ENCODE measurements at places on chromosomes 1 and 21. TPM values are rescaled to one million over a fixed set of nuclear protein-coding genes. Genes with fewer than 3 reads are reported as not detected.

DNA sequence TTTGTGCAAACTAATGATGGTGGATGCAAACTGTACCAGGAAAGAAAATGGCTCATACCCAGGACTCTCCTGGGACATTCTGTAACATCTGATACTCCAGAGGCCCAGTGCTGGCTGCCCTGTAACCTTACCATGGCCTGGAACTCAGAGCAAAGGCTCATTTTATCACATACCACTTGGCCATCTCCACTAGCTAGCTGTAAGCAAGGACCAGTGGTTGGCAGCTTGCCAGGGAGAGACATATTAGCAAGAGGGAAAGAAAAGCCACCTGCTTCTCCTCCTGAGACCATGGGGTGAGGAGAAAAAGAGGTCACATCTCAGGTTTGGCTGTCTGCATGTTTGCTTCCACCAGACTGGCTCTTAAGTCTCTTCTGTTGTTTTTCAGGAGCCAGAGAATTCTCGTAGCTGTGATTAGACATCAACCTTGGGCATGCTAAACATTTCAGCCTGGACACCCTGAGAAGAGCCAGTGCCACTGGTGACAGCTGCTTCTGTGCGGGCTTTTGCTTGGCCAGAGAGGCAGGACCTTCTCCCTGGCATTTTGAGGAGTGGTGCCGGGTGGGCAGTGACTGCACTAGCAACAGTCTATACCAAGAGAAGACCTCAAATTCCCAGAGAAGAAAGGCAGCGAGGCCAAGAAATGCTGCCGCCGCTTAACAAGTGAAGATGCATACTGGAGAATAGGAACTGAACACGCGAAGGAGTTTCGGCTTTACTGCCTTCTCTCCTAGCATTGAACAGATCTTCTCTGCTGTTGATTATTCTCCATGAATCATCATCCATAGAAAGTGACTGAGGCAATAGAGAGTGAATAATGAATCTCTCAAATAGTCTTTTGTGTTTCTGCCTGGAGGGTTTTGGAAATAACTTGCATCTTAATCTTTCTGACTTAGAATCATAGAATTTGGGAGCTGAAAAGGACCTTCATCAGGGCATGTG, 6.7 kb upstream of the INKA2 start:
- DNase-seq: no peak

- DNase-seq: no peak
Measured at GRCh38 chr1:229567109-229567868, 8.8 kb upstream of the ABCB10 start.

- DNase-seq: peak; percentile 65
Measured at GRCh38 chr1:234683861-234684632, 74.1 kb upstream of the IRF2BP2 start.

DNA sequence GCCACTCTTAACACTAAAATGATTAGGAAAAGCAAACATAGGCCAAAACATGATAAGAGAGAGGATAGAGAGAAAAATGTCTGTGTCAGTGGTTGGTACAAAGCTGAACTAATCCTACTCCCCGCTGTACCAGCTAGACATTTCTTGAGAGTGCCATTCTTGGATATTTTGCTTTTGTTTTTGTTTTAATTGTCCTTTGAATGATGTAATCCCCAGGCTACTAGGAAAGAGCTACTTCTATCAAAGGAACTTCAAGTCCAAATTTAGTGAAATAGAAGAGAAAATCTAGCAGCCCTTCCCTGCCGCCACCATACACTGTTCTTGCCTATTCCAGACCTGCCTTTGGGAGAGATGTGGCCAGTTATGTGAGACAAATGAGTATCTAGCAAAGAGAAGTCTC, 269.6 kb downstream of the GRIK1 start:
- no peak for DNase-seq

GRCh38 chr1:156420205-156421061, 51.4 kb downstream of the RHBG start:
- no peak for DNase-seq

DNA sequence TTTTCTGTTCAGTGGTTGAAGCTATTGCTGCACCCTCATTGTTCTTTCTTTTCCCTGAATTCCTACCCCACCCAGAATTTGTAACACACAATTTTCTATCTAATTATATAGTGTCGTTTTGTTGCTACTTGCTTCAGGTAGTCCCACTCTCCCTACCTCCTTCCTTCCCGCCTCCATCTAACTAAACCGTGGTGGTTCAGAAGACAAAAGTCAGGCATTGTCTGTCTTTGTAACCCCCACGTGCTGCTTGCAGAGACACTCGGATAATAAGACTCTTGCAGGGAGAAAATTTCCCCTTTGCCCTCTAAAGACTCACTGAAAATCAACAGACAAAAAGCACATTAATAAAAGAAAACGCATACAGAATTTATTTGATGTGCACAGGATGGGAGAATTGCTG, 46.2 kb upstream of the BTG3 start:
- no peak for DNase-seq

GRCh38 chr1:90356991-90357390, 360.1 kb downstream of the BARHL2 start:
- DNase-seq: no peak

GRCh38 chr1:89598450-89599331, 34.2 kb upstream of the LRRC8C start:
- DNase-seq: no peak

GRCh38 chr1:21550097-21550496, 40.9 kb downstream of the ALPL start:
- peak; percentile 6 for DNase-seq

DNA sequence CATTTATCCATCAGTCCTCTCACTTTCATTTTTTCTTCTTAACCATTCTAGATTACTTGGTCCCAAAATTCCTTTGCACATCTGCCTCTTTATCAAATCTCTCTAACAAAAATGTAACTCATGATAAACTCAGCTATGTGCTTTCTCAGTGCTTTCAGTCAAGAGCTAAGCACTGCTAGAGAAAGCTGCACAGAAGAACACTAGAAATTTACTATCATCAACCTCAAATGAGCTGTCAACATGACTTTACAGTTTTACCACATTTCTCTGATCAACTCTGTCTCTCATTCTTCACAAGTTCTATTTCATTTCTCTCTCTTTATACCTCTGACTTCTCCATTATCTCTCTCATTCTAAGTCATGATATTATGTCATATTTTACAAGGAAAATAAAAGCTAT, 54.2 kb upstream of the PRKACB start:
- DNase-seq: no peak

DNA sequence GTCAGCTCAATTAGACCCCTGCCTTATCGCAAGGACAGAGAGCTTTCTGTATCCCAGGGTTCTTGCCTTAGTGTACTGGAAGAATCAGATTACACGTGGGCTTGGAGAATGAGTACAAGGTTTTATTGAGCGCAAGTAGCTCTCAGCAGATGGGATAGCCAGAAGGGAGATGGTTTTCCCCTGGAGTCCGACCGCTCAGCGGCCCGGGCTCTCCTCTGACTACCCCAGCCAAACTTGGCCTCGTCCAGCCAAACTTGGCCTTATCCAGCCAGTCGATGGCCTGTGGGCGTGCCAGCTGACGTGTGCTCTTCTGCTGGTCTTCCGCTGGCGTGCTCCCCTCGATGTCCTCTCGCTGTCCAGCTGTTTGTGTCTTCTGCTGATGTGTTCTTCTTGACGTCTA, 136.9 kb downstream of the SYT14 start:
- DNase-seq: no peak

DNA sequence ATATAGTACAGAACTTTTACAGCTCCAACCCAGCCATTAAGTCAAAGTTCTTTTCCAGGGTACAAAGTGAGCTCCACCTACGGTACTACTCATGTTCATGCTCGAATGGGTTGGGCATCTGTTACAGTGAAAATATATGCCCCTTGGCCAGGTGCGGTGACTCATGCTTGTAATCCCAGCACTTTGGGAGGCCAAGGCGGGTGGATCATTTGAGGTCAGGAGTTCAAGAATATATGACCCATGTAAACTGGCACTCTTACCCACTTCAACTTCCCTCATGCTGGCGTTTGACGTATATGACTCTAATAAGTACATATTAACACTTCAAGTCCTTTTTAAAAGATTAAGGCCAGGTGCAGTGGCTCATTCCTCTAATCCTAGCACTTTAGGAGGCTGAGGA, 71.3 kb upstream of the PKN2 start:
- no peak for DNase-seq

GRCh38 chr1:72442262-72442661, 159.9 kb upstream of the NEGR1 start:
- no peak for DNase-seq

GRCh38 chr21:34017039-34017961, 56.1 kb upstream of the MRPS6 start:
- DNase-seq: no peak

GRCh38 chr1:92476071-92476631, 10.6 kb downstream of the GFI1 start:
- no peak for DNase-seq

DNA sequence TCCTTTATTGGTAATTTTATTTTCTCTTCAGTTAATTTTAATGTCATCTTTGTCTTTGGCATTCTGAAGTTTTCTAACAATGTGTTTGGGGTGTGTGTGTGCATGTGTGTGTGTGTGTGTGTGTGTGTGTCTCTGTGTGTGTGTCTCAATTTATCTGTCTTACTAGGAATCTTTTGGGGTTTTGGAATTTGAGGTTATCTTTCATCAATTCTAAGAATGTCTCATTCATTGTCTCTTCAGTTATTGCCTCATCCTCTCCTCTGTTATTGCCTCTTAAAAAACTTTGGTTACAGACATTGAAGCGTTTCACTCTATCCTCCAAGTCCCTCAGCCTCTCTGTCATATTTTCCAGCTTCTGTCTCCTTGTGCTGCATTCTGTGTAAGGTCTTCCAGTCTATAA, 18.1 kb upstream of the SAMD13 start:
- no peak for DNase-seq

DNA sequence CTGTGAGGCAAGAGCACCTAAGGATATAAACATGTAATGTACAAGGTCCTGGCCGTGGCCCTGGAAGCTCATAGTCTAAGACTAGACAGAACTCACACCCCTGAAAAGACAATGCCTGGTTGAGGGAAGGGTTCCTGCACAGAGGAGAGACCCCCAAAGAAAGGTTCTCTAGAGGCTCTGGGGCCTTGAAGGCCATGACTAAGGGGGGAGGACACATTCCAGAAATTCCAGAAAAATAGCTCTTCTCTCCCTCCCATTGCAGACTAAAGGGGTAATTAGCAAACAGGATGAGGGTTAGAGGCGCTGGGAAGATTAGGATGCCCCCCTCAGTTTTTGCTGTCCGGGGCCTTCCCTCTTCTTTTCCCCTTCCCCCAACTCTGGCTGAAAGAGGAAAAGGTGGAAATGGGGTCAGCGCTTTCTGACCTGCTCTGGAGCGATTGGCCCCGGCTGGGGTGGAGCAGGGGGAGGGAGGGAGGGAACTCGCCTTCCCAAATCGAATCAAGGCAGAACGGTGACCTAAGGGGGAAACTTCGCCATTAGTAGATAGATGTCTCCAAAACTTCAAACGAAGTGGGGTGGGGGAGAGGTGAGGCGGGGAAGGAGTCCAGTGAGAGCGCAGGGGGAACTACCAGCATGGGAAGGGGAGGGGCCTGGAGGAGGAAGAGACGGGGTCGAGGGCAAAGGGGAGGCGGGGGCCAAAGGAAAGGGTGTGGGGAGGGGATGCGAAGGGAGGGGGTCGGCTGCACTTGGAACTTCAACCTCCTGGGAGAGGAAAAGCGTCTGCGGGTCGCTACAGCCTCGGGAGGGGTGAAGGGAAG, 11.8 kb downstream of the PAX7 start:
- no peak for DNase-seq

GRCh38 chr1:248804771-248805681, 20.7 kb downstream of the SH3BP5L start:
- DNase-seq: no peak

DNA sequence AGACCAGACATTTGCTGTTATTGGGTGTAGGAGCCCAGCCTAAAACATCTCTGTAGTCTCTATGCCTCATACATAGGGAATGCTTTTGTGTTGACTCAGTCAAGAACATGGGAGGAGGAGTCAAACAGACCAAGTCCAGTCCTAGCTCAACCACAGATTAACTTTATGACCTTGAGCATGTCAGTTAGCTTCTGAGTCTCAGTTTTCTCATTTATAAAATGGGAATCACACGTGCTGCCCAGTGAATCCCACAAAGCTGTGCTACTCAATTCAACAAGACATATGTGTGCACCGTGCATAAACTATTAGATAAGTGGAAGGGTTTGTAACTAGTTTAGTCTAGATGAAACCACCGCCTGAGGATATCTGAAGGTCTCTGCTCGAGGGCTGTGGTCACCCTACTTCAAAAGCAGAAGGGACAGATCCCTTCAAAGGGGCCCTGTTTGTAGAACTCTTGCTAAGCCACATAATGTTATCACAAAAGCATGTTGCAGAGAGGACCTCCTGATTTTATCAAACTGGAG, 109.5 kb upstream of the NFIA start:
- DNase-seq: no peak

DNA sequence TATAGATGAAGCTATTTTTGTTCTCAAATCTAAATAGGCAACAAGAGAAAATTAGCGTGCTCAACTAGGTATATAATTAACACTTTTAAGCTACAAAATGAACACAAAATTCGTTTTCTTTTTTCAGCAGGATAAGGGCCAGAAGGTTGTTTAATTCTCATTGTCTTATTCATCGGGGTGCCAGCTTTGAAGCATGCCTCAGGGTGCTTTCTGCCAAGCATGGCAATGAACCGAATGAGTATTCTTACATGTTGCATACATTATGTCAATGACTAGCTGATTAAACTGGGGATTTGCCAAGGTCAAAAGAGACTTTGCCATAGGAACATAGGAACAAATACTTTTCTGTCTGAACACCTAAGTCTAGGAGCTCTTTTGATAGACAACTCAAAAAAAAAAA, 102.0 kb upstream of the MAP1LC3C start:
- no peak for DNase-seq

- DNase-seq: peak; percentile 71
Measured at GRCh38 chr1:246753670-246754535, 29.7 kb downstream of the SCCPDH start.

DNA sequence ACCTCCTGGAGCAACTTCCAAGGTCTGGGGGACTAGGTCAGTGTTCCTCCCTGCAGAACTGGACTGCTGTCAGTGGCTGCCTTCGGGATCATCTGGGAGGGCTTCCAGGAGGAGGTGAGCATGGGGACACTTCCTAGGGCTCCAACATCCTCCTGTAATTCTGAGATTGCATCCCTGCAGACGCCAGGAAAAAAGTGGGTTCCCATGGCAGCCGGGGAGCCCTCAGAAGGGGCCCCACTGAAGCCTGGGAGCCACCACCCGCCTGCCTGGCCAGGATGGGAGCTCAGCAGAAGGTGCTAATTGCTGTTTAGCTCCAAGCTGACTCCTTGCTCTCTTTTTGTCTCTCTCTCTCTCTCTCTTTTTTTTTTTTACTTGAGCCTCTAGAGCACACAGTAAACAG, 16.1 kb upstream of the ARF1 start:
- peak; percentile 26 for DNase-seq

GRCh38 chr1:231953660-231954059, 327.1 kb downstream of the DISC1 start:
- no peak for DNase-seq

The LY9 gene
- 0.25 TPM for total RNA-seq

The ANGPTL1 gene
- 25.7 TPM for total RNA-seq

The HENMT1 gene
- 2.3 TPM for total RNA-seq

The ADGRL2 gene
- total RNA-seq: 55.4 TPM

The CCDC185 gene
- total RNA-seq: 0.34 TPM

The NBPF4 gene
- not detected for total RNA-seq

The NTNG1 gene
- total RNA-seq: 0.37 TPM

All from right cardiac atrium (tissue), 5 donors.